ENCODE measurements at places on chromosomes 6 and 20. TPM values are rescaled to one million over a fixed set of nuclear protein-coding genes. Genes with fewer than 3 reads are reported as not detected.

Gene FUT9
- polyA plus RNA-seq: 4.1 TPM

Gene DNAH8
- polyA plus RNA-seq: 0.79 TPM

Gene AIF1
- 66.1 TPM for polyA plus RNA-seq

Gene PTK6
- polyA plus RNA-seq: 1.2 TPM

Gene POPDC3
- polyA plus RNA-seq: 0.46 TPM

Gene HSPA12B
- polyA plus RNA-seq: 19.1 TPM

Gene LY6G6D
- not detected for polyA plus RNA-seq

Gene WFDC5
- polyA plus RNA-seq: not detected

Gene ADA
- 4.5 TPM for polyA plus RNA-seq

Gene PROKR2
- not detected for polyA plus RNA-seq

Gene WFDC2
- polyA plus RNA-seq: 205 TPM

Gene KIF25
- 0.25 TPM for polyA plus RNA-seq

Gene MCCD1
- polyA plus RNA-seq: 21.9 TPM

Gene APOM
- 116 TPM for polyA plus RNA-seq

Gene SMPDL3A
- 13.4 TPM for polyA plus RNA-seq

Gene MOXD1
- polyA plus RNA-seq: 168 TPM
